Breast epithelium (tissue), 4 donors: ENCODE measurements at places on chromosomes 1 and 21. TPM values are rescaled to one million over a fixed set of nuclear protein-coding genes. Genes with fewer than 3 reads are reported as not detected.

Gene HTR6
- total RNA-seq: not detected

- no peak overlapping the region for H3K4me3 ChIP-seq
- peak overlapping the region; percentile 87 for H3K27ac ChIP-seq
- no peaks in the 10 kb centered on the region for H3K27me3 ChIP-seq
- peak; percentile 81 for DNase-seq
Observed at GRCh38 chr1:109931189-109931731, 20.6 kb downstream of the CSF1 start.

- peaks cover 14% of the 10 kb centered on the region for H3K27me3 ChIP-seq
- no peak overlapping the region for H3K4me3 ChIP-seq
- DNase-seq: no peak
- no peak overlapping the region for H3K27ac ChIP-seq
- H3K36me3 ChIP-seq: no peaks in the 10 kb centered on the region
Observed at GRCh38 chr1:3907621-3908165, 7.6 kb upstream of the C1orf174 start.

DNA sequence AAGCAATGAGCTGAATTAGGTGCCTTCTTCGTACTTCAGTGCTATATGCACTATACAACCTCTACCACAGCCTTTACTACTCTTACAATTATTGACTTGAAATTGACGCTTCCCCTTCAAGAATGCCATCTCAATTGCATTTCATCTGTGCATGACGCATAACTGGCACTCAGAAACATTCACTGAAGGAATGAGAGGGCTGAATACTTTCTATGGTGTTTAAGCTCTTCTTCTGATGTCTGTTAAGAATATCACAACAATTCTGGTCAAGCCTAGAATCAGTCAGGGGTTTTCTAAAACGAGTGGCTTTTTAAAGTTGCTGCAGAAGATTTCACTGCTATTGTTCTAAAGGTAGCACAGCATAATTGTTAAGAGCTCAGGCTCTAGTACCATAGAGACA, 11.5 kb downstream of the DENND1B start:
- no peaks in the 10 kb centered on the region for H3K36me3 ChIP-seq
- no peak overlapping the region for H3K27ac ChIP-seq
- no peak for DNase-seq
- H3K4me1 ChIP-seq: no peaks in the 10 kb centered on the region
- no peaks in the 10 kb centered on the region for H3K27me3 ChIP-seq
- H3K4me3 ChIP-seq: no peak overlapping the region

Gene DCDC2B
- total RNA-seq: 0.33 TPM

- H3K36me3 ChIP-seq: no peaks in the 10 kb centered on the region
- H3K4me3 ChIP-seq: no peak overlapping the region
- no peak for DNase-seq
- H3K27ac ChIP-seq: no peak overlapping the region
Observed at GRCh38 chr1:2462819-2463218, 13.3 kb upstream of the PLCH2 start.

DNA sequence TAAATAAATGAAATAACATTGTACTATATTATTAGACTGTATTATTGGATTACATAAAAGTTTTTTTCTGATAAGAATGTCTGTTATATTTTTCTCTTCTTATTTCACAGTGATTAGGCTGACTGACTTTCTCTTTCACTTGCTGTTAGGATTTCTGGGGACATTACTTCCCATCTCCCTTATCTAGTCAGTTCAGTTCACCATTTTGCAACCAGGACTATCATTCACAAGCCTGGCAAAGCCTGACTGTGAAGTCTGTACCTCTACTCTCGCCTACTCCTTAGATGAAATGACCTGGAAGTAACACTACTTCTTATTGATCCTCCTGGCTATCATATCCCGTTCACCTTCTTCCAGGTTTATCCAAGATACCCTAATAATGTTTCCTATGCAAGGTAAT, 676.6 kb downstream of the USP25 start:
- H3K36me3 ChIP-seq: no peaks in the 10 kb centered on the region
- DNase-seq: no peak
- no peak overlapping the region for H3K27ac ChIP-seq
- H3K27me3 ChIP-seq: no peaks in the 10 kb centered on the region
- no peak overlapping the region for H3K4me3 ChIP-seq

DNA sequence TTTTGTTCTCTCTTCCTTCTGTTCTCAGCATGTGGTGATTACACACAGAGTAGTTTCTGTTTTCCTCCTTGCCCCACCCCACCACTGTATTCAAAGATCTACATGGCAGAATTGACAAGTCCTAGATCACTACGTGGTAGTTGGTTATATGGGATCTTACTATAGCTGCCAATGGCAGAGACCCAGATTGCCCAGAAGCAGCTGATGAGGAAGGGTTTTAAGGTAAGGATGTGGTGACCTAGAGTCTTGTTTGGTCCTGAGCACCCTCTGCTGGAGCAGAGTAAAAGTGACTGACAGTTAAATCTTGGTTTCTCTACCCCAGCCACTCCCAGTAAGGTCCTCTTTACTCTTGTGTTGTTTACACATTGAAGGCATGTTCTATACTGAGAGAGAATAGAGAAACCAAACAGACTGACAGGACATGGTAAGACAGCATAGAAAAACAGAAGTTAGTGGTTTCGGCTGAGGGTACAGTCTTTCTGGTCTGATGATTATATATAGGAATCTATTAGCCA, 22.8 kb upstream of the STRIP1 start:
- DNase-seq: no peak
- peaks cover 16% of the 10 kb centered on the region for H3K36me3 ChIP-seq
- H3K4me1 ChIP-seq: no peaks in the 10 kb centered on the region
- no peak overlapping the region for H3K27ac ChIP-seq
- H3K4me3 ChIP-seq: no peak overlapping the region

DNA sequence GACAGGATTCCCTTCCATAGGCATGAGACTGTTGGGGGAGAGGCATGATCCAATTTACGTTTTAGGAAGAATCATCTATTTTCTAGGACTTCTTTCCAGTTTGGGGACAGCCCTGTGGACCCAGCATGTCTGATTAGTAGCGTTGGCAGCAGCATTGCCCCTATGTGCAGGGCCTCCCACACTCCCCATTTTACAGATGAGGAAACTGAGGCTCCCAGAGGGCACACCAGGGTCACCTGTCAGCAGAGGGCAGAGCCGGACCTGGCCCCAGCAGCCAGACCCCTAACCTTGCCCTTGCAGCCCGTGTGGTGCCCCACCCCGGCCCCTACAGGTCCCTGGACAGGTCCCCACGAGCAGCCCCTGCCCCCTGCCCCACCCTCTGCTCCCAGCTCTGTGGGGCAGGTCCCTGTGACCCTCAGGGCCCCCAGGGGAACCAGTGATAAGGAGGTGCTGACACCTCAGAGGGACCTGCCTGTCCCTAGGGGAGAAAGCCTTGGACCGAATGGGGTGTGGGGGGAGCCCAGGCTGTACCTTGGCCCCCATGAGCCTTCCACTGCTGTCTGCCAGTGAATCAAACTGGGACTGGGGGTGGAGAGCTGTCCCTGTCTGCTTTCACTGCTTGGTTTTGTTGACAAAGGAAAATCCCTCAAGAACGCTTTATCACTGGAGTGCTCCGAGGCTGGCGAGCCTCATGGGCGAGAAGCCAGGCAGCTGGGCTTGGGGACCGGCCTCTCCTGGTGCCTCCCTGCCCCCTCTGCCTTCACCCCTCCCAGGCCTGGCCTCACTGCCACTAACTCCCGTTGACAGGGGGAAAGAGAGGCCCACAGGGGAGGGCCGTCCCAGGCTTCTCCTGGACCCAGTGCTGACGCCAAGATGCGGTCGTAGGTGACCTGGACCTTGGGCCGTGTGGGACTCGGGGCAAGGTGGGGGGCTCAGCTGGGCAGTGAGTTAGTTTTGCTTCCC, 39.4 kb upstream of the CCDC27 start:
- H3K27ac ChIP-seq: peak overlapping the region; percentile 58
- H3K27me3 ChIP-seq: no peaks in the 10 kb centered on the region
- H3K4me3 ChIP-seq: no peak overlapping the region
- H3K36me3 ChIP-seq: no peaks in the 10 kb centered on the region
- H3K4me1 ChIP-seq: no peaks in the 10 kb centered on the region
- DNase-seq: no peak

DNA sequence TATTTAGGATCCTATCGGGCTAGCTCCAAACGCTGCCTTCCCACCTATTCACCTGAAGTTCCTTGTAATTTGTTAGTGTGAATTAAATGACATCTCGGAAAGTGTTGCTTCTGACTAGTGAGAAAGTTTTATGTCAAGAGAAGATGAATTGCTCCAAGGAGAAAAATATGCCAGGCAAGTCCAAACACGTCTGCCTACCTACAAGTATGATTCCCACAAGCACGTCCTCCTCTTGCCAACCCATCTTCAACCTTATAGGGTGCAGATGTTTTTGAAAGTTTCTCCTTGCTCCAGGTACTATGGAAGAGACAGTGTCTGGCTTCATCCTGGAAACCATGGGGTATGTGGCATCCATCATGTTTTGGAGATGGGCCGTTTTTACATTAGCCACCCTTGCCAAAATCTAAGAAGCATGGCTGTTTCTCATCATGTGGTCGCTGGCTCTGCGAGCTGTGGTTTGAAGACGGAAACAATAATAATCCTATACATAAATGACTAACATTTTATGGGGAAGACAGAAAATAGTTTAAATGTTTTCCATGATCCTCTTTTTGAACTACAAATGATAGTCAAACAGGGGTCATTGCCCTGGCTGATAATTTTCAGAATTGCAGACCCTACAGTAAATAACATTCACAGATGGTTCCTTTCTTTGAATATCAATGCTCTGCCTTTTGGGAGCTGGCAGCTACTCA, 505.8 kb downstream of the SMYD3 start:
- DNase-seq: no peak
- H3K4me3 ChIP-seq: no peak overlapping the region

- no peaks in the 10 kb centered on the region for H3K27me3 ChIP-seq
- no peak overlapping the region for H3K4me3 ChIP-seq
- H3K27ac ChIP-seq: peak overlapping the region; percentile 98
- peak; percentile 59 for DNase-seq
- no peaks in the 10 kb centered on the region for H3K36me3 ChIP-seq
Observed at GRCh38 chr1:207316622-207317391, 4.7 kb upstream of the CD55 start.

GRCh38 chr21:20004367-20004766, 993.8 kb upstream of the NCAM2 start:
- no peak for DNase-seq
- no peak overlapping the region for H3K27ac ChIP-seq
- no peaks in the 10 kb centered on the region for H3K36me3 ChIP-seq
- no peaks in the 10 kb centered on the region for H3K27me3 ChIP-seq
- H3K4me3 ChIP-seq: no peak overlapping the region

Gene LYSMD1
- 17.0 TPM for total RNA-seq

- H3K27me3 ChIP-seq: peaks cover 7% of the 10 kb centered on the region
- DNase-seq: no peak
- no peak overlapping the region for H3K4me3 ChIP-seq
- no peaks in the 10 kb centered on the region for H3K4me1 ChIP-seq
- no peak overlapping the region for H3K27ac ChIP-seq
Observed at GRCh38 chr1:47196622-47197021, 6.8 kb upstream of the PDZK1IP1 start.

- DNase-seq: no peak
- H3K36me3 ChIP-seq: no peaks in the 10 kb centered on the region
- no peaks in the 10 kb centered on the region for H3K27me3 ChIP-seq
- no peak overlapping the region for H3K27ac ChIP-seq
- H3K4me3 ChIP-seq: no peak overlapping the region
- H3K4me1 ChIP-seq: no peaks in the 10 kb centered on the region
Observed at GRCh38 chr21:46145840-46146691, 9.3 kb downstream of the FTCD start.

DNA sequence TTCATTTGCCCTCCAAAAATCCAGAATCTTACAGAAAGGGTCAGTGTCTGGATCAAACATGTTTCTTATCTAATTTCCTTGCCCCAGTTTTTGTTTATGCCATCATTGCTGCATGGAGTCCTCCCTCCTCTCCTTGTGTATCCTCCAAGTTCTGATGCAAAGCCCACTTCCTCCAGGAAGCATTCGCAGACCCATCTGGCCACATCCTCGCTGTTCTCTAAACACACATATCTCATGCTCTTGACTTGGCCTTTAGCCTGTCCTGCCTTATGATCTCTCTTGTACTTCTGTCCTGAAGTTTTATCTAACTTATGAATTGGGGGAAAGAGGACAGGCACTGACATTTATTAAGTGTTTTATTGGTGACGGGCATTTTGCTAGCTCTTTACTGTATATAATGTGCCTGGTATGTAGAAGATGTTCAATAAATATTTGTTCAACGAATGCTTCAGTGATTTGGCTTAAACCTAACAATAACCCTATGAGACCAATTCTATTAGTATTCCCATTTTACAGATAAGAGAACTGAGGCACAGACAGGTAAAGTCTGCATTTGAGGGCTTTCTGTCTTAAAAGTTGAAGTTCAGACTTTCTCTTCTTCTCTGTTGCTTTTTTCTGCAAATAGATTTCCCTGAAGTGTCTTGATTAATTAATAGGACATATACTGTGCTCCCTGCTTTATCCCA, 19.2 kb upstream of the ID3 start:
- peak overlapping the region; percentile 86 for H3K27ac ChIP-seq

GRCh38 chr1:106536741-106537140, 519.7 kb upstream of the PRMT6 start:
- H3K4me1 ChIP-seq: no peaks in the 10 kb centered on the region
- no peak overlapping the region for H3K27ac ChIP-seq
- no peak overlapping the region for H3K4me3 ChIP-seq
- no peaks in the 10 kb centered on the region for H3K27me3 ChIP-seq

Gene LCK
- total RNA-seq: 2.4 TPM

Gene LMOD1
- 87.2 TPM for total RNA-seq

Gene OR2G6
- total RNA-seq: not detected

DNA sequence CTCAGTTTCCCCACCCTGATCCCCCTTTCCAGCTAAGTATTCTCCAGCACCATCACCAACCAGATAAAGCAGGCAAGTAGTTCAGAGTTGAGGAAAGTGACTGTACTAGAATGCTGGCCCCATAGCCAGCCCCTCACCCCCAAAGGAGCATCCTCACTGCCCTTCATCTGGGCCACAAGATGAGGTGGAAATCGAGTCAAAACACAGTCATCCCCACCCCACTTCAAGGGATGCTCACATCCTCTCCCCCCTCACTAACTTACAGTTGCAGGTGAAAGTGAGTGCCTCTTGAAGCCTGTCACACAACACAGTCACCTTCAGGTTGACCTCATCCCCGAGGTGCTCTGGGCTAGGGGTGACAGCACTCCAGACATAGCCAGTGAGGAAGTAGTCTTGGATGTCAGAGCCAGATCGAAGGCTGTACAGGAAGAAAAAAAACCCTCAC, 30.4 kb downstream of the PIK3C2B start:
- H3K4me3 ChIP-seq: no peak overlapping the region
- H3K4me1 ChIP-seq: peaks cover 4% of the 10 kb centered on the region
- peak overlapping the region; percentile 73 for H3K27ac ChIP-seq
- no peaks in the 10 kb centered on the region for H3K27me3 ChIP-seq
- no peaks in the 10 kb centered on the region for H3K36me3 ChIP-seq
- DNase-seq: no peak

Gene LCE2C
- total RNA-seq: not detected

Gene MPZL1
- 43.5 TPM for total RNA-seq
